ENCODE measurements at places on chromosomes 6 and 20.

- no peak for DNase-seq
Measured at GRCh38 chr6:164037171-164037870, 622.8 kb downstream of the QKI start.

- no peak for DNase-seq
Measured at GRCh38 chr6:55979526-55979925, 104.1 kb upstream of the BMP5 start.

DNA sequence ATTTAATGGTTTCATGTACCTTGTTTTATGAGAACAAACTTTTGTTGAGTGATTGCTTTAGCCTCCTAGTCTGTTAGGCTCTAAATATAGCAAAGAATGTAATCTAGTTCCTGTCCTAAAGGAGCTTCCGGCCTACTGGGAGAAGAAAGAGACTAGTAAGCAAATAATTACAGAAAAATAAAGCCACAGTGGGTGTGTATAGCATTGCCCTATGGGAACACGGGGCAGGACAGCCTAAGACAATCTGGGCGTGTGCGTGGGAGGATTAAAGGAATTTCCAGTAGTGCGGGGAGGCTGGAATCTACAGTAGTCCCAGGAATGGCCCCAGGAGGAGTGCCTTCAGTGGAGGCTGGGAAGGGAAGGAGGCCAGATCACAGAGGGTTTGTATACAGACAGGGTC lies 98.1 kb upstream of the AKAP12 start:
- no peak for DNase-seq

- DNase-seq: no peak
Measured at GRCh38 chr20:35307666-35308653, 15.7 kb upstream of the FAM83C start.

DNA sequence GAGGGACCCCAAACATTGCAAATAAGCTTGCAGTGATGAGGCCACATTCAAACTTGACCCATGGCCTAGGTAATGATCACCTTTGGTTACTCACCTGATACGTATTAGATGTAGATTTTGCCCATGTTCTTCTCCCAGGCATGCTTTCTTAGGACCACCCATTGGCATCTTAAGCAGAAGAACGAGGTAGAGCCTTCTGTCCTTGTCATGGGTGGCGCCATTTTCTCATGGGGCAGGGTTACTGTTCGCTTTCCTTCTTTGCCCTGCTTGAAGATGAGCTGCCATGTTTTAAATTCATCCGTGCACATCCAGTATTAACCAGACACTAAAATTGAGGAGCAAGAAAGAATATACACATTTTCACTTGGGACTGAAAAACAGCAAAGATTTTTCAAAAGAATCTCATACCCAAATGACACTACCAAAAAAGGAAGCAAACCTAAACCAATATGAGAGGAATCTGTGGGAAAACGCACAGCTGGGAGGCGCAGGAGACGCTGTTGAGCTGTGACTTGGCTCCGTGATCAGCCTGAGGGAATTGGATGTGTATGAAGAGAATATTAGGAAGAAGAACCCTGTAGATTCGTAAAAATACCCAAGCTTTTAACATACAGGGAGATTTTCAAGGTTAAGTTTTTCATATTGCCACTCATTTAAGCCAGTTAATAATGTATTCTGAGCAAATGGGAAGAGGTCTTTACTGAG lies 36.6 kb downstream of the GMPR start:
- DNase-seq: no peak
